ENCODE measurements at places on chromosomes 2 and 18.

DNA sequence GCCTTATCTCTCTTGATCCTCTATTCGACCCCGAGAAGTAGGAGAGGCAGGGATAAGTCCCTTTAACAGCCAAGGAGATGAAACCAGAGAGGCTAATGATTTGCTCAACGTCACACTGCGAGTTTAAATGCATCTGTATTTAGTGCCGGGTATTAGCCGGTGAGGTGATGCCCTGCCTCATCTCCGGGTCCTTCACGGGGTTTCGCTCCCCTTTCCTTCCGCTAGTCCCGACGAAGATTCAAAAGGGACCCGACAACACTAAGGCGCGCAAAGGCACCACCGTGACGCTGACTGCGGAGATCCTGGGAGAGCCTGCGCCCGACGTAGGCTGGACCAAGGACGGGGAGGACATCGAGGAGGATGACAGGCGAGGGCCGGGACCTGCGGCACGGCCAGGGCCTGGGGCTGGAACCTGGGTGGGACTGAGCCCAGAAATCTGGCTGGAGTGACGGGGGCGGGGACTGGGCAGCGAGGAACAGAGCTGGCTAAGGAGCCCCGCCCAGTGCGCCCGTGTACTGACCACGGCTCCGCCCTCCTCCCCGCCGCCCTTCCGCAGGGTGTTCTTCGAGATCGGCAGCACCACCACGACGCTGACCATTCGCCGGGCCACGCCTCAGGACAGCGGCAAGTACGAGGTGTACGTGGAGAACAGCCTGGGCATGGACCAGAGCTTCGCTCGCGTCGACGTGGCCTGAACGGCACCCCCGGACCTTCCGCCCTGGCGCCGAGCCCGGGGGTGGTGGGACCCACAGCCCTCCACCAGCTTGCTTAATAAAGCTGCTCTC is 1.0 kb upstream of the GMPPA start:
- DNase-seq = no peak

GRCh38 chr2:175251425-175252041 is 70.0 kb upstream of the ATP5MC3 start:
- no peak for DNase-seq

DNA sequence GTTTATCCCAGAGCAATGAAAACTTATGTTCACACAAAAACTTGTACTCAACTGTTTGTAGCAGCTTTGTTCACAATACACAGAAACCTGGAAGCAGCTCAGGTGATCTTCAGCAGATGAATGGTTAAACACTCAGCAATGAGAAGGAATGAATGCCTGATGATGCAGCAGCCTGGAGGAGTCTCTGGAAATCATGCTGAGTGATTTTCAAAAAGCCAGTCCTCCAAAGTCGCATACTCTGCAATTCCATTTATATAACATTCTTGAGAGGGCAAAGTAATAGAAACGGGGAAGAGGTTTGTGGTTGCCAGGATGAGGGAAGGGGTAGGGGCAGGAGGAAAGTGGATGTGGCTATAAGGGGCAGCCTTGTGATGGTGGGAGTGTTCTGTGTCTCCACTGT is 108.1 kb downstream of the CTIF start:
- DNase-seq = no peak

GRCh38 chr2:168145426-168146310 is 101.7 kb downstream of the STK39 start:
- DNase-seq = no peak

- no peak for DNase-seq
Observed at GRCh38 chr18:49201464-49201863, 250.7 kb upstream of the SMAD7 start.

- DNase-seq = no peak
Observed at GRCh38 chr18:23257137-23257536, 121.9 kb downstream of the CABLES1 start.

DNA sequence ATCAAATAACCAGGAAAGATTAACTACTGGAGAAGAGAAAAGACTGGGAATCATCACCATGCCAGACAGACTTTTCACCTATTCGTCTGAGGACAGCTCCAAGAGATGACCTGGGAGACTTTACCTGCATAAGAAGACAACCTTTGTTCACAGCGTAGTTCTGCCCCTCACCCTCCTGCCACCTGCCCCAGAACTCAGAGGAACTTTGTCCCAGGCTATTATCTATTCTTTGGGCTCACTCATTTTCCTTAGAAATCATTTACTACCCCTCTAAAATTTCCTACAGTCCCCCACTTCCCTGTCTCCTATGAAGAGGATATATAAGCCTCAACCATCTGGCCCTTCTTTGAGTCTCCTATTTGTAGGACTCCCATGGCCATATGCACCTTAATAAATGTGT is 19.3 kb upstream of the COPS8 start:
- DNase-seq = no peak

GRCh38 chr18:26506012-26506411 is 42.3 kb downstream of the KCTD1 start:
- DNase-seq = no peak

DNA sequence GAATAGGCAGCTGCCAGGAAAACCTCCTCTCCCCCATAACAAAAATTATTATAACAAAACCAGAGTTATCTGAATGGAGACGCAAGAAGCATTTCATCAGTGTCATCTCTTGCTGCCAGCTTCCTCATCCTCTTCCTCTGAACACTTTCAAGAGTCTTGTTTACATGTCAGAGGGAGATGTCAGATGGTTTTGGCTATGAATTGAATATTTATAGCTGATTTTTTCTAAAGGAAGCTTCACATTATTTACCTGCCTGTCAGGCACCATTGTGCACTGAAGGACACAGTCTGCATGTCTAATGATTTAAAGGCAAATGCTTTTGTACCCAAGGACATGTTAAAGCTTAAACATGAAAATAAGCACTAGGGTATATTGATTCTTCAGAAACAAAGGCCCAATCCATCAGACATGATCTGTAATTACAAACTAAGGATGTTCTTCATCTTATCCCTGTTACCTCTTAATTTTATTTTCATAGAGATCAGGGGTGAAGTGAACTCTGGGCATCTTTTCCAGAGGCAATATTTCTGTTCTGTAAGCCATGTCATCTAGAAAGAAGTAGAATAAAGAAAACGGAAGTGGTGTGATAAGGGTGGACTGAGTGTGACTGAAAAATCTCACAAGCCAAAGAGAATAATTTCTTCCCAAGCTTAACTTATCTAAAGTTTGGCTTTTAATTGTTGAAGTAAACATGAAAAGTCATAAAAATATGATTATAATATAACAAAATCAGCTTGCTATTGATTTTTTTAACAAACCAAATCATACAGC is 168.7 kb downstream of the ANKRD44 start:
- no peak for DNase-seq

GRCh38 chr2:126568734-126569133 is 87.2 kb upstream of the GYPC start:
- no peak for DNase-seq

DNA sequence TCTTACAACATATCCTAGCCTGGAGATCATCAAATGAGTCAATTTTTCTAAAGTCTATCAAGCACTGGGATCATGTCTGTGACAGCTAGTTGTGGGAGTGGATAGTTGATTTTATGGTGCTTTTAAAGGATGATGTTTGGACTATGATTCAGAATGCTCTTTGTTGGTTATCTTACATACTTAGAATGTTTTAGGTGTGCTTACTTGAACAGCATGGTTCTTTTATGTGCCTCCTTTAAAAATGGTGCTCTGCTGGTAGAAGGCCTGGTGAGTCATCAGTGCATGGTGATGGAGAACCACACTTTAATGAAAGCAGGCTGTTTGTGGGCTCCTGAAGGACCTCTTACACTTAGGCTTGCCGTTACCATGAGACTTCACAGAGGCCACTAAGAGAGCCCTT is 682.7 kb upstream of the FANCL start:
- no peak for DNase-seq
